ENCODE measurements at places on chromosomes 7 and 10.
A peak's percentile ranks its signal among the peaks of the same experiment; 100 is the strongest.

- DNase-seq, result no peak
These were observed 244.1 kb upstream of the SEMA3C start for GRCh38 chr7:81162771-81163525.

- DNase-seq, result no peak
These were observed 79.0 kb downstream of the SEMA3C start for GRCh38 chr7:80839855-80840254.

DNA sequence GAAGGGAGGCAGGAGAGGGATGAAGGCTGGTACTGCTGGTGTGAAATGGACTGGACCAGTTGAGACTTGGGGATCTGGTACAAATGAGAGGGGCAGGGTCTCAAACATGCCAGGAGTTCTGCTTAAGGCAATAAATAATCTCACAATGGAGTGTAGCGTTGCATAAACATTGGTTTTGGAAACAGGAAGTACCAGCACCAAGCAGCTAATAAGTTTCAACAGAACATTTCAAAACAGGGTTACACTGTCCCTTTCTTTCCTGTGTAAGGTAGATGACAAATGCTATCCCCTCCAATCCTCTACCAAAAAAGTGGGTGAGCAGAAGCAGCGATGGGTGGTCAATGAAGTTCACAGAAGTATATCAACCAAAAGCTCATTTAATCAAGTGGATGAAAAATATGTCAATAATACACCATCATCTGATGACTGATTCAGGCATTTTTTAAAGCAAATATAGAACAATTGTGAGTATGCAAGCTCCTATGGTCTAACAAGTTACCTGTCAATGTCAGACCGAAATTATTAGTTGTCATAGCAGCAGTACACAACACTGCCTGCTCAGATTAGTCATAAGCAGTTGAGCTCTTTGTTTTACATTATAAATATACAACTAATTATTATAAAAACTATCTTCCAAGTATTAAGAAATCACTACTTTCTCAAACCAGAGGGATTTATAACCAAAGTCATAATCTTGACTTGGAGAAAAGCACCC lies 220.0 kb downstream of the FAM107B start:
- no peak for DNase-seq

GRCh38 chr10:47060993-47061500 lies 149.8 kb downstream of the PTPN20 start:
- DNase-seq, result no peak

GRCh38 chr10:56319386-56319785 lies 41.7 kb downstream of the ZWINT start:
- DNase-seq, result no peak

GRCh38 chr10:97037365-97038361 lies 148.1 kb downstream of the SLIT1 start:
- DNase-seq, result peak; percentile 63

GRCh38 chr10:60358282-60358681 lies 31.4 kb downstream of the ANK3 start:
- DNase-seq, result no peak

DNA sequence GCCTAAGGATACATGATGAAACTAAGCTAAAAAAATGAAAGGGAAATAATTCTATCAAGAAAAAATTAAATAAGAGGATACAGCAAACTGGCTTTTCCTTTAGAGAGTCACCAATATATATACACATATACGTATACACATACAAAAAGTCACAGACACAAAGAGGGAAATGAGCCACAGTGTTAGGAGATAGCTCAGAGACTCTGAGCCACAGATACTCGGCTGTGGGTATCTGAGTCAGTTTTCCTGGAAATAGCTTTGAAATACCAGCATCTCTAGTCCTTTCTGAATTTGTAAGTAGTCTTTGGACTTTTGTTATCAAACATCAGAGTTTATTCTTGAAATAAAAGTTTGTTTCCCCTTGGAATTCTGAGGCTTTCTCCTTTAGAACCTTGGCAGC lies 111.8 kb downstream of the TBXAS1 start:
- DNase-seq, result no peak

GRCh38 chr10:32070645-32071044 lies 14.4 kb upstream of the KIF5B start:
- no peak for DNase-seq

- DNase-seq, result no peak
These were observed 173.2 kb downstream of the EBF3 start for GRCh38 chr10:129790715-129791446.

All from activated CD4-positive, alpha-beta T cell treated with anti-CD3 and anti-CD28 coated beads, Interleukin-2, amount 50 U/mL, for 1 hour (primary cell).